ENCODE measurements at places on chromosomes 3 and 15.

GRCh38 chr3:52052831-52053306 is 3.5 kb downstream of the DUSP7 start:
- DNase-seq = no peak

DNA sequence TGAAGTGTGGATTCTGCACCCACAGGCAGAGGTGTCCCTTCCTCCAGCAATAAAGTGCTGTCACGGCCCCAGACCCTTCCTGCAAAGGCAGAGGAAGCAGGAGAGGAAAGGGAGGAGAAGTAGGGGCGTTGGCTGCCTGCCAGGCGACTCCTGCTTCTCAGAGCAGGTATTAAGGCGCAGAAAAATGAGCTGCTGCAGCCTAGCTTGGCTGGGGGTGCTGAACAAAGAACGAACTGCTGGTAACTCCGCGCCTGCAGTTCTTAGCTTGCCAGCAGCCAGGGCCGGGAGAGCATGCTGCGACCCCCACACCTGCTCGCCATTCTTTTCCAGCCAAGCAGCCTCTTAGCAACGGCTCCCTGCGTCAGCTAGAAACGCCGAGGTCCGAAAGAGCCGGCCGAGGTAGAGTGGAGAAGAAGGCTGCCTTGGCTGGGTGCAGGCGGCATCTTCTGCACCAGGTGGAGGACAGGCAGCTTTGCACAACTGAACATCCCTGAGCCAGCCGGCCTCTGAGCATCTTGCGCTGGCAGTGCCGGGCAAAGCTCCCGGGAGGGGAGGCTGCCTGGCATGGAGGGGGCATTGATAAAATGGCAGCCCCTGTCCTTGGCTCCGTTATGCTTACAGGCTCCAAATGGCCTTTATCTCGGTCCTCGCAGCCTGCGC is 296.0 kb downstream of the MEX3B start:
- no peak for DNase-seq

DNA sequence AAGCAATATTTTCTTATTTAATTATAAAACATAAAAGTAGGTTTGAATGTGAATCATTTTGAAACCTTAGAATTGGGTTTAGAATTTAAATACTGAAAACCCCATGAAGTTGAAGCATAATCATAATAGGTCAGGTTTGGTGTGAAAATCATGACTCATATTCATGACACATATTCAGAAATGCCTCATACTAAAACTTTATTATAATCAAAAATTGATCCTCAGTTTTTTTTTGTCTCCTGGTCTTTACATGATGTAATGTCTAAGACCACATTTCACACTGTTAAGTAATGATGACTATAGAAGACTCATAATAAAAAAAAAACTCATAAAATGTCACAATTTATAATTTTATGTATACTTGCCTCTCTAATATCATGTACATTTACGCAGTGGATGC is 190.4 kb downstream of the FOXP1 start:
- no peak for DNase-seq

DNA sequence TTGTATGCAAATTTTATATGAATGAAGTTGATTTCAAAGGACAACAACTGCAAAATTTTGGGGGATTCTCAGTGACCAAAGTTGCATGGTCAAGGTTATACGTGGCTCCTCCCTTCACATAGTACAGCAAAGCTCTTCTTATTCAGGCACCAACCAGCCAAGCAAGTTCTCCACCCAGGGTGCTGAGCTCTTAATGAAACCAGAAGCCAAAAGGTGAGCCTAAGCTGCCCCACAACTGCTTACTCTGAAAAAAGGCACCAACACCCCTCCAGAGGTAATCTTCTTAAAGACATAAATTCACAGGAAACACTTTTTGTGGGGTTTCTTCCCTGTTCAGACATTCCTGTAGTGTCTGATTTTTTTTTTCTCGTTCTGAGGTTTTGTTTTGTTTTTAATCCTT is 106.1 kb upstream of the GMNC start:
- no peak for DNase-seq

DNA sequence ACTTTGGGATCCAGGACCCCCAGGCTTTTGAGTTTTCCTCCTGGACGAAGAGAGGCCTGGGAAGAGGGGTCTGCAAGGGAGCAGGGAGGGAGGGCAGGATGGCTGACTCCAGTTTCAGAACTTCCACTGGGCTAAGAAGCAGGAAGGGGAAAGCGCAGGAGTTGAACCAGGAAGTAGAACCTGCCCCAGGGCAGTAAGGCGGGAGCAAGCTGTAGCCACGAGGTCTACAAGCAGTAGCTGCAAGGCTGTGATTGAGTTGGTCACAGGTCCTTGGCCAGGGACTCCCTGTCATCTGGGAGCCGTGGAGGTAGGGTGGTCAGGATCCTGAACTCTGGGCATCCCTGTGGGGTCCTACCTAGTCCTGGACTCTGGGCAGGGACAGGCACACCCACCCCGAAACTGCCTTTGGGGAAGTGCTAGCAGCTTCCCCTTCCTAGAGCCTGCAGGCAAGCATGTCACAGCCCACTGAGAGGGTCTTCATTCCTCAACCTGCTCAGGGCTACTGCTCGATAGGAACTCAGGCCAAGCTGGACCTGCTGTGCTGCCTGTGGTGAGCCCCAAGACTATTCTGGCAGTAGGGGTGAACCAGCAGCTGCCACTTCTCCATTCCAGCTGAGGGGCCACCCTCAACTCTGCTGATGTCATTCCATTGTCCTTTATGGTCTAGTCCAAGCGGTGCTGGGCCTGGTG is 5.8 kb upstream of the GNAI2 start:
- DNase-seq = no peak

DNA sequence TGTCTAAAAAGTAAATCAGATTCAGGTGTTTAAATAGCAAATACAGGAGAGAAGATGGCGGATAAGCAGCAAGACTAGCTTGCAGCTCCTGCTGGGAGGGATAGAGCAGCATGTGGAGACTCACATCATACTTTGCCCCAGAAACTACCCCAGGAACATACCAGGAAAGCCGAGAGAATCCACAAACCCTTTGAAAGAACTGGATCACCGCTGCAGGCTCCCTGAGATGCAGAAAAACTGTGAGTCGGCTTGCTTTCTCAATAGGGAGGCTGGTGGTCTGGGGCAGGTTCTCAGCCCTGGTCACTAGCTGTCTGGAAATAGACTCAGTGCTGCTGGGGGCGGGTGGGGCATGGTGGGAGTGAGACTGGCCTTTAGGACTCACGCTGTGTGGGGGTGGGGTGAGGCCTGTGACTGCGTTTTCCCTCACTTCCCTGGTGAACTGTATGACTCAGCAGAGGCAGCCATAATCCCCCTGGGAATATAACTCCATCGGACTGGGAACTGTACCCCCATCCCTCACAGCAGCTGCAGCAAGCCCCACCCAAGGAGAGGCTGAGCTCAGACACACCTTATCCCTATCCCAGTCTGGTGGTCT is 142.8 kb downstream of the CNTN6 start:
- DNase-seq = no peak

GRCh38 chr15:66657185-66658020 is 44.6 kb upstream of the SMAD6 start:
- no peak for DNase-seq

GRCh38 chr3:120172070-120172469 is 77.8 kb upstream of the GSK3B start:
- no peak for DNase-seq

DNA sequence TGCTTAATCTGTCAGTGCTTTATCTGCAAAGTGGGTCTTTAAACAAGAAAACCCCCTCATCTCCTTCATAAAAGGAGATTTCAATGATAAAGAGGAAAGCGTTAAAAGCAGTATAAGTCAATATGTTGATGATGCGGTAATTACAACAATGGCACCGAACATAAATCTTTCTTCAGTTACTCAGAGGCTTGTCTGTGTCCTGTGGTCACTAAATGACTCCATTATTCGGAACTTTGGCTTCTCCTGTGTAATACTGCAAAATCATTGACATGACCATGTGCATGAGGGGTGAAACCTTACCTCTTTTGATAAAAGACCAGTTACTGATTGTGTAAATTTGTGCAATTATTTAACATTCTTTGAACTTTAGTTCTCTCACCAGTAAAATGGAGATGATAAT is 4.8 kb upstream of the USP3 start:
- no peak for DNase-seq

GRCh38 chr15:74468341-74469032 is 7.5 kb upstream of the UBL7 start:
- DNase-seq = no peak

GRCh38 chr15:89806210-89806558 is 8.5 kb downstream of the ANPEP start:
- DNase-seq = no peak

- no peak for DNase-seq
Measured at GRCh38 chr3:104178680-104179079, 1188.0 kb upstream of the ALCAM start.

Measured in stimulated activated CD8-positive, alpha-beta memory T cell treated with anti-CD3 and anti-CD28 coated beads, Interleukin-4, amount 100 ng/mL, for 1 hour (primary cell).